Muscle of leg (tissue), 16 donors: ENCODE measurements at places on chromosomes 6 and 20.

- no peak for DNase-seq
Measured at GRCh38 chr20:36043892-36044515, 75.6 kb downstream of the CNBD2 start.

- DNase-seq: no peak
Measured at GRCh38 chr20:23628402-23629016, 9.2 kb downstream of the CST3 start.

GRCh38 chr20:39019805-39020325 lies 57.7 kb downstream of the DHX35 start:
- no peak for DNase-seq

- DNase-seq: no peak
Measured at GRCh38 chr20:11207749-11208502, 534.1 kb upstream of the JAG1 start.
